Activated B cell treated with CpG ODN at 0.5 μM for 24 hours (primary cell): ENCODE measurements at places on chromosomes 5 and 9.
A peak's percentile ranks its signal among the peaks of the same experiment; 100 is the strongest.

- H3K27ac ChIP-seq: no peak overlapping the region
- peaks cover 8% of the 10 kb centered on the region for H3K27me3 ChIP-seq
- no peaks in the 10 kb centered on the region for H3K36me3 ChIP-seq
- no peak overlapping the region for H3K4me3 ChIP-seq
- no peaks in the 10 kb centered on the region for H3K4me1 ChIP-seq
These were observed 70.7 kb downstream of the PTCD2 start for GRCh38 chr5:72390836-72391235.

- no peaks in the 10 kb centered on the region for H3K4me1 ChIP-seq
- no peak overlapping the region for H3K27ac ChIP-seq
- H3K27me3 ChIP-seq: peaks cover 17% of the 10 kb centered on the region
- H3K4me3 ChIP-seq: no peak overlapping the region
- H3K36me3 ChIP-seq: no peaks in the 10 kb centered on the region
- no peak for DNase-seq
These were observed 11.4 kb upstream of the DNAH5 start for GRCh38 chr5:13955896-13956295.

- H3K4me3 ChIP-seq: no peak overlapping the region
- no peaks in the 10 kb centered on the region for H3K36me3 ChIP-seq
- no peak overlapping the region for H3K27ac ChIP-seq
- DNase-seq: no peak
These were observed 63.9 kb upstream of the TGFBR1 start for GRCh38 chr9:99040911-99041582.

- H3K36me3 ChIP-seq: no peaks in the 10 kb centered on the region
- peaks cover 25% of the 10 kb centered on the region for H3K27me3 ChIP-seq
- H3K4me3 ChIP-seq: no peak overlapping the region
- no peaks in the 10 kb centered on the region for H3K4me1 ChIP-seq
These were observed 25.8 kb upstream of the LECT2 start for GRCh38 chr5:135980620-135981019.

DNA sequence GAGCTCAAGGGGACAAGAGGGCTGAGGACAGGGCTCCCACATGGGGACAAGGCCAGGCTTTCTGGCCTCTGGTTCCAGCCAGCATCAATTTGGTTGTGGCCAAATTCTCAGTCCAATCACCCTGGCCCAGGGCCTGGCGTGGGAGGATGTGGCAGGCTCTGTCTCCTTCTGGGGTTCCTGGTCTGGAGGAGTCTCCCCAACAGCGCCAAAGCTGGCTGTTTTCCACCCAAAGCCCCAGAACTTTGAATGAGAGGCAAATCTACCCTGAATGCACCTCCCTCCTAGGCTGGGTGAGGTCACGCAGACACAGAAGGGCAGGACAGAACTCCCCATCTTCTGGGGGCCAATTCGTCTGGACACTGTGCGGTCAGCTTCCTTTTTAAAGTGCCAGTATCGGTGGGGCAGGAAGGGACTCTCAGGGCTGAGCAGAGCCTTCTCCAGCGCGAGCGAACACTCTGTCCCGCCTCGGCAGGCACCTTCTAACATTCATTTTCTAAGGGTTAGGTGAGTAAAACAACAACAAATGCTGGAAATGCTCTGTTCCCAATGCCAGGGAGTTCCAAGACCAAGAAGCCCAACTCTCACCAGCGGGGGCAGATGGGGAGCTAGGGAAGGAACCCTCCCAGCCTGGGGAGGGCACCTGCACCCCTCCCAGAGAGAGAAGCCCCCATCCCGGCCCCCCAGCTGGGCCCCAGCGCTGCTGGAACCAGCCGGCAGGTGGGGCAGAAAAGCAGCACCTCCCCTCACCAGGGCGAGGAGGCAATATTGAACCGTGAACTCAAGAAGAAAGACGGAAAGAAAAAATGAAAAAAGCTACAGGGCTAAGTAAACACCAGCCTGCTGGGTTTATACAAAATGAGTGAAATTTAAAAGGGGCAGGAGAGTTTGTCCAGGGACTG, 3.7 kb upstream of the DPM2 start:
- peaks cover 39% of the 10 kb centered on the region for H3K4me1 ChIP-seq
- H3K27ac ChIP-seq: peak overlapping the region; percentile 14
- H3K36me3 ChIP-seq: peaks cover 60% of the 10 kb centered on the region
- no peaks in the 10 kb centered on the region for H3K27me3 ChIP-seq

DNA sequence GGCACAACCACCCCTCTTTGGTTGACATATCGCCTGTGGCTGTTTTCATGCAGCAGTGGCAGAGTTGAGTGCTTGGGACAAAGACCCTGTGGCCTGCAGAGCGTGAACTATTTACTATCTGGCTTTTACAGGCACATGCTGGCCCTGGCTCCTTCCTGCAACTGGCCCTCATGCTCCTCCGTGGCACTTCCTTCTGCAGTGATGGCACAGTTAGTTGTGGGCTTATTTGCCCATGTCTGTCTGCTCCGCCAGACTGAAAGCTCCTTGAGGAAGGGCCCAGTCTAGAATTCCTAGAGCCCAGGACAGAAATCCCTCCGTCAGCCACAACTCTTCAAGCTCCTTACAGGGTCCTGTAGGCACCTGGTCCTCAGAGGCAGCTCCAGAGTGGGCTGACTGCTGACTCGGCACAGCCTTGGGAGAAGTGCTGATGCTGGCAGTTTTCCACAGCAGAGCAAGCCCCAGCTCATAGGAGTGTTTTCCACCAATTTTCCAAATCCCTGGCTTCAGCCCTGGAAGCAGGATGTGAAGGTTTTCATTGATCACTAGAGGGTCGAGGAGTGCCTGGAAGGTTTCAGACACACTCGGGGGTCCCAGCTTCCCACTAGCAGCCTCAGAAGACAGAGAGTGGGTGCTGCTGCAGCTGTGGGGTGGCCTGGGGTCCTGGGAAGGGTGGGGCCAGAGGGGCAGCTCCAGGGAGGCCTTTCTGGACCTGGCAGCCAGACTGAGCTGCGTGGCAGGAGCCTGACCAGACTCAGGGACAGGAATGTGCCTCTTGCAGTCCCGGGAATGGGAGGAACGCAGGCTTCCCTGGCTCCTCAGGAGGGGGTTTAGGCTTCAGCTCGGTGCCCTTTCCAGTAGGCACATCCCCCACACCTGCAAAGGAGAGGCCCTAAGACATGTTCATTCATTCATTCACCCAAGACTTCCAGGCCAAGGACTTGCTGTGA, 56.5 kb upstream of the ANGPTL2 start:
- DNase-seq: peak; percentile 9
- no peaks in the 10 kb centered on the region for H3K27me3 ChIP-seq
- H3K4me3 ChIP-seq: no peak overlapping the region
- no peak overlapping the region for H3K27ac ChIP-seq
- no peaks in the 10 kb centered on the region for H3K4me1 ChIP-seq

GRCh38 chr5:145340099-145340498, 495.0 kb downstream of the PRELID2 start:
- no peak overlapping the region for H3K4me3 ChIP-seq
- H3K4me1 ChIP-seq: no peaks in the 10 kb centered on the region
- H3K27me3 ChIP-seq: no peaks in the 10 kb centered on the region
- H3K36me3 ChIP-seq: no peaks in the 10 kb centered on the region
- DNase-seq: no peak

- peaks cover 37% of the 10 kb centered on the region for H3K36me3 ChIP-seq
- peaks cover 34% of the 10 kb centered on the region for H3K4me1 ChIP-seq
- H3K4me3 ChIP-seq: no peak overlapping the region
These were observed 313 bp downstream of the BRIX1 start for GRCh38 chr5:34915856-34916192.

GRCh38 chr9:128684065-128684324, 5.0 kb upstream of the SET start:
- H3K27ac ChIP-seq: peak overlapping the region; percentile 99
- DNase-seq: no peak
- H3K36me3 ChIP-seq: peaks cover 32% of the 10 kb centered on the region

GRCh38 chr5:139966856-139967255, 76.2 kb downstream of the NRG2 start:
- H3K36me3 ChIP-seq: no peaks in the 10 kb centered on the region
- peaks cover 31% of the 10 kb centered on the region for H3K27me3 ChIP-seq
- no peak for DNase-seq
- H3K4me3 ChIP-seq: no peak overlapping the region
- H3K27ac ChIP-seq: no peak overlapping the region

- peaks cover 36% of the 10 kb centered on the region for H3K4me1 ChIP-seq
- no peak for DNase-seq
- peak overlapping the region; percentile 78 for H3K27ac ChIP-seq
- peaks cover 52% of the 10 kb centered on the region for H3K36me3 ChIP-seq
These were observed 58.8 kb downstream of the KDM4C start for GRCh38 chr9:6816581-6816980.

GRCh38 chr5:133453831-133454230, 158.5 kb downstream of the FSTL4 start:
- H3K36me3 ChIP-seq: no peaks in the 10 kb centered on the region
- no peak for DNase-seq
- no peaks in the 10 kb centered on the region for H3K4me1 ChIP-seq
- no peak overlapping the region for H3K27ac ChIP-seq
